ENCODE measurements at places on chromosomes 6 and 20.

DNA sequence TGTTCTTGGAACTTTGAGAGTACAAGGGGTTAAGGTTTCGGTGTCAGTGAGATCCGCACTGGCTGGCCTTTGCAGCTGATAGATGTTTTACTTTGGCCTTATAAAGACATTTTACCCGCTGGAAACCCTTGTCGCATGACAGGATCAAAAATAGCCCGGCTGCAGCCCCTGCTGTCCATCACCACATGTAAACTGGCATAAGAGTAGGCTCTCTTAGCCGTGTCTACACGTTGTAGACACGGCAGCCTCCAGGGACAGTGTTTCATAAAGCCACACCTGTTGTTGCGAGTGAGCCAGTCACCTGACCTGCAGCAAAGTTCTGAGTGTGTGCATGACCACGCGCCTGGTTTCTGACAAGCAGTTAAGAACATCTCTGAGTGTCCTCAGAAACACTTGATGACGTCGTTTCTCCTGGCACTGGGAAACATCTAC lies 8.5 kb downstream of the RBM24 start:
- DNase-seq = peak; percentile 48

DNA sequence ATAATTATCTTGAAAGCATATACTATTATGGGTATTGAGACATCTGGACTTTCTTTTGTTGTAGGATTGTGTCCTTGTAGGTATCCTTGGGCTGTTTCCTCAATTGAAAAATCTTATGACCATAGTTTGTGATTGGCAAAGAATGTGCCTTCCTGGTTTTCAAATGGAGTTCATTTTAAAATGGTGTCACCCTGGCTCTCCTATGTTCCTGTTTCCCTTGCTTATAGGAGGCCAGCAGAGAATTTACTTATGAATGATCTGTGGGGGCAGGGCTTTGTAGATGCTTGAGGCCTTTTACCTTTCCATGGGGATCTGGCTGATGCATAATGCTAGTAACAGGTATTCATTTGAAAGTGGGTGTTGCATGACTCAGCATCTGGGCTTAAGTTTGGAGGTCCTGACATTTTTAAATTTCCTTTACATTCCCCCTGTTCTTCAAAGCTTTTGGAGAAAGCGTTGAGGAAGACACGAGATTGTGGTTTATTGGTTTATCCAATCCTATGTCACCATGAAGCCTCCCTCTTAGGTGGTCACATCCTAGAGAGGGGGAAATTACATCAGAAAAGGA lies 135.0 kb upstream of the PROKR2 start:
- DNase-seq = no peak

DNA sequence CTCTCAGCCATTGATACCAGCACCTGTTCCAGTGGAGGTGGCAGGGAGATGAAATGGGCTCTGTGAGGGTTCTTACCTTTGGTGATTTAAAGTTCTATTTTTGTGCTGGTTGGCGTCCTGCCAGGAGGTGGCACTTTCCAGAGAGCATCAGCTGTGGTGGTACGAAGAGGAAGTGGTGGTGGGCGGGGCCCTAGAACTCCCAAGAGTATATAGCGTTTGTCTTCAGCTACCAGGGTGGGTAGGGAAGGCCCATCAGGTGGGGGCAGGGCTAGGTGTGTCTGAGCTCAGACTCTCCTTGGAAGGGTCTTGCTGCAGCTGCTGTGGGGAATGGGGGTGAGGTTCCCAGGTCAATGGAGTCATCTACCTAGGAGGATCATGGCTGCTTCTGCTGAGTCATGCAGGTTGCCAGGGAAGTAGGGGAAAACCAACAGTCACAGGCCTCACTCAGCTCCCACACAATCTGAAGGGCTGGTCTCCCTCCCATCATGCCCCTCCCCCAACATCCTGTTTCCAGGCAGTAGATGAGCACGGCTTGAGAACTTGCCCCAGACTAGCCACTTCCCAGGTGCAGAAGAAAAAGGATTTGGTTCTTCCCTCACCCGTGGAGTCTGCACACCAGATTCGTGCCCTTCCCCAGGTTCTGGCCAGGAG lies 46.6 kb downstream of the MOXD1 start:
- no peak for DNase-seq

- no peak for DNase-seq
Observed at GRCh38 chr6:33279257-33279695, 2.4 kb downstream of the B3GALT4 start.

- DNase-seq = no peak
Observed at GRCh38 chr6:123829302-123829953, 25.8 kb downstream of the NKAIN2 start.

GRCh38 chr6:97841763-97842162 lies 558.7 kb upstream of the MMS22L start:
- DNase-seq = no peak

- DNase-seq = no peak
Observed at GRCh38 chr20:15396900-15397299, 1059.5 kb upstream of the FLRT3 start.

DNA sequence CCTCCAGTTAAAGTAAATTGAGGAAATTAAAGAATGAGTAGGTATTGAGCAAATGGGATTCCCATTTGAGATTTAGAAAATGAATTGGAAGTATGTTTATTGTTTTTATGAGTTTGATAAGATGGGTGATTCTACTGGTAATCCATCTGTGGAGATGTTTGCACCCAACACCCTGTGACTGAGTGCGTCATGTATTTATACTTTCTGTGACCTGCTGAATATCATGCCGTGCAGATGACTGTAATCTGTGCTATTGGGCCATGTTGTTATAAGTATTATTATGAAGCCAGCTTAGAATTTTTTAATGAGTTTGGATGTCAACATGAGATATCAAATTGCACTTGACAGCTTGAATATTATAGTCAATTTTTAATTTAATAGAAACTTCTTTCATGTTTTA lies 17.7 kb downstream of the FAM83B start:
- DNase-seq = no peak

DNA sequence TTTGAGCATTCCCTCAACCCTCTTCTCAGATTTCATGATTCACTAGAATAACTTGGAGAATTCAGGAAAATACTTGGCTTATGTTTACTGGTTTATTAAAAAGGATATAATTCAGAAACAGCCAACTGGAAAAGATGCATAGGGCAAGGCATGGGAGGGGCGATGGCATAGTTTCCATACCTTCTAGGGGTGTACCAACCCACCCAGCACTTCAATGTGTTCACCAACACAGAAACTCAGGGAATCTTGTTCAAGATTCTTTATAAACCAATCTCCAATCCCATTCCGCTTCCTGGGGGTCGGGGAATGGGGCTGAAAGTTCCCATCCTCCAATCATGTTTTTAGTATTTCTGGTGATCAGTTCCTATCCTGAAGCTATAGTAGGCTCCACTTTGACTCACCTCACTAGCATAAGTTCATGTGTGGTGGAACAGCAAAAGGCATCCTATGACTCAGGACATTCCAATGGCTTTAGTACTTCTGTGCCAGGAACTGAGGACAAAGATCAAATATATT lies 164.4 kb downstream of the SIM1 start:
- DNase-seq = no peak

DNA sequence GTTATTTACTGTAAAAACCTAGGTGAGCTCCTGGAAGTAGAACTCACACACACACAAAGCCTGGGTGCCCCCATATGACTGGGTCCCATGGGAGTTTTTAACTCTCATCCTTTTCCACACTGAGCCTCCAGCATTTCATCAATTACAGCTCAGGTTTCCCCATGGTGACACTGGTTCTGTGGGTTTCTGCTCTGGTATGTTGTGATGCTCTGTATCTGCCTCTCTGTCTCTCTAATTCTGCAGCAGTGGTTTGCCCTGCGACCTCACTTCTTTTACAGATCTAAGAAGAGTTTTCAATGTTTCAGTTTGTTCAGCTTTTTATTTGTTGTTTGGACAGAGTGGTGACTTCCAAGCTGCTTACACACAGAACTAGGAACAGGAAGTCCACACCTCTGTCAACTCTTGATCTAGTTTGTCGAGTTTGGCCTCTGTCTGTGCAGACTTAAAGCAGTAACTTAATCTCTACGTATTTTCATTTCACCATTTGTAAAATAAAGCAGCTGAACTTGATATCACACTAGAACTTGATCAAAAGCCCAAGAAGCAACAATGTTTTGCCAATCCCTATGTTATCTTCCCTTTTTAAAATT lies 554.3 kb downstream of the EPHA7 start:
- DNase-seq = no peak

DNA sequence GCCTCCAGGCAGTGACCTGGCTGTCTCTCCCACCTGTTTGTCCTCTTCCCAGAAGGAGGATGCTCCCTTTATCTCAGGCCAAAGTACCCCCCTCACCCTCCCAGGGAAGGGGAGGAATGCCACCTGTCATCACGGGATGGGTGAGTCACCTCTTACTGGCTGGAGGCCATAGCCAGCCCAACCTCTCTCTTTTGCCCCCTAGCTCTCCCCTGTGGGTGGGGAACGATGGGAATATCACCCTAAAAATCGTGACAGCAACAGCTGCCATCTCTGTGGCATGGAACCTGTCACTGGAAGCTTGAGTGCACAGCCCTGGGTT lies 137.5 kb upstream of the PTPN1 start:
- no peak for DNase-seq

DNA sequence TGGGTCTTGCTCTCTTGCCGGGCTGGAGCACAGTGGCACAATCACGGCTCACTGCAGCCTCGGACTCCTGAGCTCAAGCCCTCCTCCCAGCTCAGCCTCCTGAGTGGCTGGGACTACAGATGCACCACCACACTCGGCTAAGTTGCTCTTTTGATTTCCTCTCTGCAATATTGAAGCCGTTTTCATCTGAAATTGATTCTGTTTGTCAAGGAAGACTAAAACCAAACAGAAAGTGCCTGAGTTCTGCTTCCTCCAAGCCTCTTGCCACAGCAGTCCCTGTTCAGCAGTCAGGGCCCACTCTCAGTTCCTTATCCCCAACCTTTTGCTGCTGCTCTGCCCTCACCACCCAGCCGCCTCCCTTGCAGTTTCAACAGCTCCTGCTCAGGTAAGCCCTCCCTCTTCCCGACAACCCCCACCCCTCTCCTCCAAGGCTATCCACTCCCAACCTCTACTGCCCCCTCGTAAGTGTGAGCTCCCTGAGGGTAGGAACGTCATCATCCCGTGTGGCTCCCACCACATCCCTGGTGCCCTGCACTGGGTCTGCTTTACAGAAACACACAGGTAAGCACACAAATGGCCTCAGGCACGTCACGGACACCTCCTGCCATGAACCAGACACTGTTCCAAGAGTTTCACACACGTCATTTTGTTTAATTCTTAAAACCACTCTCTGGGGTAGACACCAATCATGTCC lies 70.7 kb upstream of the TAB2 start:
- no peak for DNase-seq

- DNase-seq = no peak
Observed at GRCh38 chr20:35146299-35146919, 727 bp downstream of the EDEM2 start.

DNA sequence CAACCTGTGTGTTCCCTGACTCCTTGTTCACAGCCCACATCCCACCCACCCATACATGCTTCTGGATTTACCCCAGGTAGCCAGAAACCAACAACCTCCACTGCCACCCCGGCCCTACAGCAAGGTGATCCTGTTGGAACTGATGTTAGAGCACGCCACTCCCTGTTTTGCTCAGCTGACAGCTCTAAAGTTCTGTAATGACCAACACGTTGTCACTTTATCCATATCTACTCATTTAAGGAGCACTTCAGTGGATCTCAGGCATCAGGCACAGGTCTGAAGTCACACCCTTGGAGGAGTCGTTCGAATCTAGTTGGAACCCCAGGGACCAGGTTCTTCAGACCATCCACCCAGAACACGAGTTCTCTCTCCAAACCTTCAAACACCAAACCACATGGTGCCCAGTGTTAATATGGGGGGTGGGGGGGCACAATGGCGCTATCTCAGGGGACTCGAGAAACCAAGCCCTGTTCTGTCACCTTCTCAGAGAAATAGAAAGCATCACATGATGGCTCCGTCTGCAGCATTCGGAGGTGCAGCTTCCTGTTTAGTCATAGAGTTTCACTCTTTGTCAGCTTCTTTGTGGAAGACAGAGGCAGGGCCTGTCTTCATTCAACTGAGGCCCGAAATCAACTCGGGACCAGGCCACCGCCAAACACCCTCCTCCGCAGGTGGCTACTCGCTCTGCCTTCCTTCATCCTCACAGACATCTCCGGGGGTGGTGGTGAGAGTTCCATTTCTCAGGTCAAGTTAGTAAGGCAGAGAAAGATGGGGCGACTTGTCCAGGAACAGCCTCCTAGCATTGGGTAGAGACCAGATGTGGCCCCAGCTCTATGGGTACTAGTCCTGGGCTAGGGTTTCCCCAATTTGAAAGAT lies 142.2 kb downstream of the NFATC2 start:
- no peak for DNase-seq

GRCh38 chr6:11021003-11021402 lies 23.1 kb downstream of the ELOVL2 start:
- no peak for DNase-seq

DNA sequence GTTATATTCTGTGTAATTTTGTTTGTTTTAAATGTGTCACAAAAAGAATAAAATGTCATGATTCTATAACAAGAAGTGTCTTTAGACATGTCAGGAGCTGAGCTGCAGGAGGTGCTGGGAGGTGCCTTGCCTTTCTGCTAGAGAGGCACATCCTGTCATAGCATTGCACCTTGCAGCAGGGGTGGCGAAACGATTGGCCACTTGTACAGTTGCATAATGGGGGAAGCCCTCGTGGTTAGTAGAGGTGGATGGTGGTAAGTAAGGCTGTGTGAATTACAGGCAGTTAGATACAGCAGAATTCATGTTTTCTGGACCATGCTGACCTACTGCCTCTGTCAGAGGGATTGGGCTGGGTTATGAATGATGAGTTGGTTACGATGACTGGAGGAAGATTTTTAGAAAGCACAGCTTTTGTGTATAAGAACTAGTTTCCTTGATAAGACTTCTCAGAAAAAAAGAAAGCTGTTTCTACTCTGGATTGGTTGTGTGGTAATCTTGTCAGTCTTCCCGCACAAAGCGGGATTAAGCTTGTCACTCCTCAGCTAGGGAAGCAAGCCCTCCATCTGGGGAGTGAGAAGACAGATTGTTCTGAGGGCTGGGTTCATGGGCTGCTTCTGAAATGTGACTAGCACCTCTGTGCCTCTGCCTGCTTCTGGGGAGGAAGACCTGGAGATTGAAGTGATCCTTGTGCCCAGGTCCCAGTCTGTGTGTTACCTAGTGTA lies 74.9 kb downstream of the FOXO3 start:
- DNase-seq = no peak

DNA sequence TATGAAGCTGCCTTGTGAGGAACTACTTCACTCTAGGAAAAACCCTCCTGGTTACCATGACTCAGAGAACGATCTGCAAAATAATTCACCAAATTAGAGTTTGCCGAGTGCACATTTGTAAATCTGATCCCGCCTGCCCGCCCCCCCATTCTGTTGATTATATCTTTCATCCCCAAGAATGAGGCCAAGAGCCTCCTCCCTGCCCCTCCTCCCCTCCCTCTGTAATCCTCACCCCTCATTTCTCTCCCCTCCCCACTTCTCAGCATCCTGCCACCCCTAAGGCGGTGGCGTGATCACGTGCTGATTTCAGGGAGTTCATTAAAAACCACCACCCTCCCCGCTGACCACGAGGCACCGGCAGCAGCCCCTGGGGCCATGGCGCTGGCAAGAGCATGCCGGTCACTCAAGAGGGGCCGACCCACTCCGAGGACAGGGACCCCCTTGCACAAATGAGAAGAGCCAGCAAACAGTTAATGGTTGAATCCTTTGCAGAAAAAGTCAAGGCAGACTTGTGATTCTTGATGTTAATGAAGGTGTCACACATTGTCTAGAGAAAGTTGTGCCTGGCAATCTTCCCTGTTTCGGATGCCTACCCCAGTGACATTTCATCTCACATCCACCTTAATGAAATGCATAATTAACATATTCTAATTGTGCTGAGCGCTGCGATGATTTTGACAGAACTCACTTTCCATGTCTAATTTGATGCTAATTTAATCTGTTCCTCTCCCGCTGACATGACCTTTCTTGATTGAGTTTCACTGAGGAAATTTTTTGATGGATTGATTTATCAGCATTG lies 247.9 kb downstream of the ZNF217 start:
- no peak for DNase-seq

Data from ureter (tissue), 1 donor.